T follicular helper cell (primary cell): ENCODE measurements at places on chromosomes 1 and 21.

DNA sequence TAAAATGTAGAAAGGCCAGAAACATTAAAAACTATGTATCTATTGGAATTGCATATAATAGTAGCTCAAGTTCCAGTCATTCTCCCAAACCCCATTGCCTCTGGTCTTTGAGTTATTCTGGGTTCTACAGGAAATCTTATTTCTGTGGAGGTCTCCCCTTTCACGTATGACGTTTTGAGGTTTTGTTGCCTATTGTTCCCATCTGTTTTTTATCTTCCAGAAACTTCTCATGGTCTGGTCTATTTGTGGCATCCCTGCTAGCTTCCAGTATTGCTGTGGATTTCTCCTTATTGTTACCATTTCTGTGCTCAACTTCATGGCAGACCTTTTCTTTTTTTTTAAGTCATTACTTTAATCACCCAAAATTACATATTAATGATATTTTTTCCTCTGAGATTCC lies 43.3 kb downstream of the DTL start:
- DNase-seq, result no peak

DNA sequence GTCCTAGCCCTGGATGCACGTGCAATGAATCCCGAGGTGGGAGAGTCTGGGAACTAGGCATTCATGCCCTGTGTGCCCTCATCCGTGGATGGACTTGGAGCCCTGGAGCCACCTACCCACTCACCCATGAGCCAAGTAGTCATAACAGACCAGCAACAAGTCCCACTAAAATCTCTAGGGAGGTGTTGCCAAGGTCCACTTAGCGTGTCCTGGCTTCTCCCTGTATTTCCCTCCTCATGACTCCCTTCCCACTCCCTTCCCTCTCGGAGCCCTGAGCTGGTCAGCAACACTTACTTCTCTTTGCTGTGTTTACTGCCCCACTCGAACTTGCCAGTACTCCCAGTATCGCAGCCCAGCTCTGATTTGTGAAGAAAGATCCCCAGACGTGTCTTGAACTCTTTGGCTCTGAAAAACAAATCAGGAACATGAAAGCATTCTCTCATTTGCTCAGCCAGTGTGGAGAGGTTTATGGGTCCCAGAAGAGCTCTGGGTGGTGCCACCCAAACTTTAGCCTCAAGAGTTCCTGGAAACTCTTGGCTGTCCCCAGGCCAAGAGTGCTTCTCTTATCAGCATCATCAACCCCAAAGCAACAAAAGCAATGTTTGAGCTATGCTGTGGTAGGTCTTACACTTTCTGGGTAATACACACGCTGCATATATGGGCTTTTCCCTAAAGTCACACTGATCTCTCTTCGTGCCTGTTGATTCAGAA lies 1.1 kb downstream of the RGS16 start:
- no peak for DNase-seq

DNA sequence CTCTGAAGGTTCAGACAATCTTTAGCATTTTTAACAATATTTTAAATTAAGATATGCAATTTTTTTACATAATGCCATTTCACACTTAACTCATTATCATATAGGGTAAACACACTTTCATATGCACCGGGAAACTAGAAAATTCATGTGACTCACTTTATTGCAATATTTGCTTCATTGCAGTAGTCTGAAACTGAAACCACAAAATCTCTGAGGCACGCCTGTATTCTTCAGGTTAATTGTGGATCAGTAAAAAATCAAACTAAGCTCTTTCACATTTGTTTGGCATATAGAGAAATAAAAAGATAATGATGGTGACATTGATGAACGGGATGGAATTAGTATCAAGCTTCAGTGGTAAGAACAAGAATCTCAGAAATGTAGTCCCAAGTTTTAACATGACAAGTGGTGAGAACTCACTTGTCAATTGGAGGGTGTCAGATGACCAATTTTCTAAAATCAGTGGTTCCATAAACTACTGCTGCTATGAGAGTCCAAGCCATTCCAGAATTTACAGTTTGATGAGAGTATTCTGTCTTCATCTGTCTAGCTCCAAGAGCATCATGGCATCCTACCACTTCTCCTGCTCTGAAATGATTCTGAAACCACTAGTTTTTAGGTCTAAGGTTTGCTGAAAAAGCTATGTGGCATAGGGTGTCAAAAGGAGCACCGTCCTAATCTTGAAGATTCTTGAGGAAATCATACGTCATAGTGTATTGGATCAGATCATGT lies 281.0 kb downstream of the PTPRC start:
- DNase-seq, result no peak

GRCh38 chr1:10694274-10694632 lies 102.2 kb downstream of the CASZ1 start:
- DNase-seq, result peak; percentile 58

GRCh38 chr1:233859446-233859845 lies 45.0 kb upstream of the SLC35F3 start:
- DNase-seq, result no peak

GRCh38 chr1:190963321-190963720 lies 485.7 kb upstream of the BRINP3 start:
- no peak for DNase-seq

DNA sequence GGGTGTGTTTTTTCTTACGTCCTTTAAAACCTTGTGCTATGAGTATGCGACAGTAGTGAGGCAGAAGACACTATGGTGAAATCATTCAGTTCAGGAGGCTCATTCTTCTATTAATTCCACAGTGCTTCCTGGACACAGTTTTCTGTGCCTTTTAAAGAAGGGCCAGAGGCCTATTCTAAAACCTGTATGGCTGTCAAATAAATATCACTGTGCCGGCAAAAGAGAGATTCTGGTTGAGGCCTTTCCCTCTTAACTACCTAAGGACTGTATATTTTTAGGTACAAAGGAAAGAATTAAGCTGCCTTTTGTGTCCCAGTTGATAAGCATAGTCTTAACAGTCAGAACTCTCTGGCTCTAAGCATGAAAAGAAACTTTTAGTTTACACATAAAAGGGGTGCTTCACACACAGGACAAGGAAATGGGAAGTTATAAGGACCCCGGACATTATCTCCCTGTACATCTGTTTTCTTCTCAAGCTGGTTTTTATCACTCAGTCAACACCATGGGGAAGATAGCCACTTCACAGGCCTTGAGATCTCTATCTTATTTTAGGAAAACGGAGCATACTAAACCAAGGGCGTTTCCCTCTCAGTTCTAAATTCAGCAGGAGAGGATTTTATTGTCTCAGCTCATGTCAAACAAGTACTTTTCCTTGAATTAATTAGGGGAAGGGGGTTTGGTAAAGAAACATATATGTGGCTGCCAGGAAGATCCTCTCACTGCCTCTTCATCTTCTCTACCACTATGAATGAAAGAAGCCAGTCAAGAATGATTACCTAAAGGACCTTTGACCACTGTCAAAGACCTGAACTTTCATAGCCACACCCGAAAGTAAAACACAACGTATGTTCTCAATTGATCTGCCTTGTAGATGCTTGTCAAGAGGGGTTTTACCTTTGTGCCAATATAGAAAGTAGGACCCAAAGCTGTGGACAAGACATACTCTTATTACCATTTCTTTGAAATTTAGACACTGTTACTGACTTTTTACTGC lies 71.4 kb upstream of the HSPA13 start:
- DNase-seq, result no peak

DNA sequence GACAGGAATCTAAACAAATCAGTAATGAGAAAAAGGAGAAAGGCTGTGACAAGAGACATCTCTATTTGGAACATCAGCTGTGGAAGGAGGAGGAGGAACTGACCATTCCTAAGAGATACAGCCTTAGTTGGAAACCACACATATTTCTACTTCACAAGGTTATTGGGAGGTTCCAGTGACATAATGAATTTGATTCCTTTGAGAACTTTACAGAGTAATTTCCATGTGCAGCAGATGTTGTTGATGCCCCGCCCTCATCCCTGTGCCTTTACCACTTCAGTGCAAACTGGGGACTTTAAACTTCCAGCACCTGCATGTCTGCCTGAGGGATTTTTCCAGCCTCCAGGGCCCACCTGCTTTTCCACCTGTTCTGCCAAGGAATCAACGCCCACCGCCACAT lies 9.3 kb upstream of the ST6GALNAC5 start:
- DNase-seq, result no peak

DNA sequence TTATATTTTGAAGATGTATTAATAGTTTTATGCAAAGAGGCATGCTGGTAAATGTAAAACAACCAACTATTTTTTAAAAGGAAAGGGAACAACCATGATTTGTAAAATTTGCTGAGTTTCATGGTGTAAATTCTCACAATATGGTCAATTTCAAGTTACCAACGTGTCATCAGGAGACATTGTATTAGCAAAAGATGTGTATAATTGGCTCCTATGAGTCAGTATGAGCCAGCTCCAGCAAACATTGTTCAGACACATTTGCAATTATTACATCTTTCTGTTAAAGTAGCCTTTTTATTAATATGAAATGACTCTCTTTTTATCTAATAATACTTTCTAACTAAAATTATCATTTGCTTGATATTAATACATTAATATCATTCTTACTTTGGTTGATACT lies 15.3 kb downstream of the CFH start:
- DNase-seq, result no peak

DNA sequence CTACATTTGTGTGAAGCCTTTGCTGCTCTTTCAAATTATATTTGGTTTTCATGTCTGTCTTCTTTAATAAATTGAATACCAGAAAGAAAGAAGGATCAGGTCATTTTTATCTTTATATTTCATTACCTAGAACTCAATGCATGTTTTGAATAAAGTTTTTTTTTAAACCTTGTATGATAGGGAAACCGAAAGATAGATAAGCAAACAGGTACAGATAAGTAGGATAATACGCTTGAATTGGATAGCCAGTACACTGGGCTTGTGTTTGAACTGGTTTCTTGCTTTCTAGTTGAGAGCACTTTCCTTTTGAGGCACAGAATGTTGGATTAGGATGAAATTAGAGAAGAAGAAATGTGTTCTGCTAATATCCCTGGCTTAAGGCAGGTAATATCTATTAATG lies 46.9 kb downstream of the PKN2 start:
- no peak for DNase-seq

- DNase-seq, result no peak
Observed at GRCh38 chr1:172863031-172863430, 187.7 kb downstream of the TNFSF18 start.

DNA sequence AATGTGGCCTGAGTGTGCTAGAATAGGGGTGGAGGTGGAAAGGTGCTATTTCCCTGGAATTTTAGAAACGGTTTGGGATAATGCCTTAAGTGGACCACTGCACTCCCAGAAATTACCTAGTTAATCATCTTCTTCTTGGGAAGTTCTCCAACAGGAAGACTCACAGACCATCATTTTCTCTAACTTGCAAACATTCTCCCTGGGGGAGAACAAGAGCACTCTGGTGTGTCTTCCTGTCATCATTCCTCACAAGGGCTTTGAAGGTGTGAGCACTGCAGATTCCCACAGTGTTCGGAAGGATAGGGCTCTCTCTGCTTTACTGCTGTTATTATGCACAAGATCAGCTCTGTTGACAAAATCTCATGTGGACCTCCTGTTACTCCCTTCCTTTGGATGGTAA lies 54.9 kb upstream of the TSPAN2 start:
- DNase-seq, result no peak

- DNase-seq, result no peak
Observed at GRCh38 chr1:10664251-10664650, 132.2 kb downstream of the CASZ1 start.

- DNase-seq, result no peak
Observed at GRCh38 chr1:67060811-67061218, 6.9 kb upstream of the SLC35D1 start.

- DNase-seq, result no peak
Observed at GRCh38 chr21:42475036-42475435, 21.0 kb downstream of the RSPH1 start.

GRCh38 chr1:229149435-229149834 lies 121.5 kb upstream of the RAB4A start:
- no peak for DNase-seq

DNA sequence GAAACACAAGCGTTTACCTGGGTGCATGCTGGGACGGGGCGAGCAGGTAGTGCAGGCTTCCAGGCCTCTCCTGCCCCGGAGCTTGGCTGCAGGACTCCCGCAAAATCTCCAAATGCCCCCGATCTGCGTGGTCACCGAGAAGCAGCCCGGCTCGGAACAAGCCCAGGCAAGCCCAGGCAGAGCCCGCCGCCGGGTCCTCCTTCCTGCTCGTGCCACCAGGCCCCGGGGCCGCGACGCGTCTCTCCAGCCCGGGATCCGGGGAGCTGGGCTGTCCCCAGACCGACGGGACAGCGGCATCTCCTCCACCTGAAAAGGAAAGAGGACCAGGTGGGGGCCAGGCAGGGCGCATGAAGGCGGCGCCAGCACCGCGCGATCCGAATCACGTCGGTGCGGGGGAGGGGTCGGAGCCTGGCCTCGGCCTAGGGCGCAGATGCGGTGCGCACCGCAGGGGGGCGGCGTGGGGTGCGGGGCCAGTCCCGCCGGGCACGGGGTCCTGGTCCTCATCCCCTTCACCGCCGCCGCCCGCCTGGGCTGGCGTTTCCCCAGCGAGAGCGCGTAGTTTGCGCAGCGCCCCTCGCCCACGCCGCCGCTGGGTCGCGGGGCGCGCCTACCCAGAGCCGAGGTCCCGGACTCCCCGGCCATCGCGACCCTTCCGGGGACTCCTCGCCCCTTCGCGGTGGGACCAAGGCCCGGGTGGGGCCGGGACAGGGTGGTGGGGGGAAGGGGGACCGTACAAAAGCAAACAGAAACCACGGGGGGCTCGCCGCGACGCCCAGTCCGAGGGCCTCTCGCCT lies 52.4 kb upstream of the H6PD start:
- no peak for DNase-seq

- no peak for DNase-seq
Observed at GRCh38 chr1:46166521-46167462, 8.1 kb upstream of the TSPAN1 start.

DNA sequence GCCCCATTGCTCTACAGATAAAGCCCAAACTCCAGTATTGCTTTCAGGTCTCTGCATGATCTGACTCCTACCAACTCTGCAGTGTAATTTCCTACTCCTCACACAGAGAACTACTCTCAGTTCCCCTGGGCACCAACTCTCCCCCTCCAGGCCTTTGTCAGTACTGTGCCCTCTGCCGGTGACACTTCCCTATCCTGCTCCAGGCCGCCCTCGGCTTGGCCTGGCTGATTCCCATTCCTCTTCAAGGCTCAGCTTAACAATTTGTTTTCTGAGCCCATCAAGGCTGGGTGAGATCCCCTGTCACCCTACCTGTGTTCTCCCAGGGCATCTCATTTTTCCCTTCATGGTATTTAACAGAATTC lies 2.6 kb downstream of the SLAMF8 start:
- no peak for DNase-seq

DNA sequence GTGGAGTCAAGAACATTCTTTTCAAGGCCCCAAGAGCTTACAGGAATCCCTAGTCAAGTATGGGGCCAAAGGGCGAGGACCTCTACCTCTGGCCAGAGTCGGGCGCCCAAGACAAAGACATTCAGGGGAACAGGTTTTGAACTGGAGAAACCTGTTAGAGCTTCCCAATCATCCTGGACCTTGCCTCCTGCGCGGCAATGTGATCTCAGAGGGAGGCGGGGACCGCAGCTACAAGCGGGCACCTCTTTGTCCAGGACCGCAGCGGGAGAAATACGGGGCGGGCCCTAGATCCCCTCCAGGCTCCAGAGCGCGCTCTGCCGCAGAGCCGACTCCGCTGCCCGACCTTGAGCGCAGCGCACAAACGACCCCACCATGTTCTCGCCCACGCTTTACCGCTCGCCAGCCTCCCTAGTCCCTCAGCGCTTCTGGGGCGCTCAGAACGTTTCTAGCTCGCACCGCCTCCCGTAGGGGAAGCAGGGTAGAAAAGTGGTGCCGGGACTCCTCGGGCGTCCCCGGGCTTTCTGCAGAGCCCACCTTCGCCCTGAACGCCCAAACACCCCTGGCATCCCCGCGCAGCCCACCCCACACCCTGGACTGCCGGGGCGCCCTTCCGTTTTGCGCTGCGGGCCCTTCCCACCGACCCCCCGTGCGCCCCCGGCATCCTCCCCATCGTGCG lies 28.1 kb downstream of the RABIF start:
- no peak for DNase-seq

- no peak for DNase-seq
Observed at GRCh38 chr1:47187231-47187925, 2.5 kb downstream of the PDZK1IP1 start.
